ENCODE measurements at places on chromosomes 1 and 21.

- DNase-seq = no peak
Measured at GRCh38 chr1:182249201-182249676, 142.4 kb downstream of the GLUL start.

DNA sequence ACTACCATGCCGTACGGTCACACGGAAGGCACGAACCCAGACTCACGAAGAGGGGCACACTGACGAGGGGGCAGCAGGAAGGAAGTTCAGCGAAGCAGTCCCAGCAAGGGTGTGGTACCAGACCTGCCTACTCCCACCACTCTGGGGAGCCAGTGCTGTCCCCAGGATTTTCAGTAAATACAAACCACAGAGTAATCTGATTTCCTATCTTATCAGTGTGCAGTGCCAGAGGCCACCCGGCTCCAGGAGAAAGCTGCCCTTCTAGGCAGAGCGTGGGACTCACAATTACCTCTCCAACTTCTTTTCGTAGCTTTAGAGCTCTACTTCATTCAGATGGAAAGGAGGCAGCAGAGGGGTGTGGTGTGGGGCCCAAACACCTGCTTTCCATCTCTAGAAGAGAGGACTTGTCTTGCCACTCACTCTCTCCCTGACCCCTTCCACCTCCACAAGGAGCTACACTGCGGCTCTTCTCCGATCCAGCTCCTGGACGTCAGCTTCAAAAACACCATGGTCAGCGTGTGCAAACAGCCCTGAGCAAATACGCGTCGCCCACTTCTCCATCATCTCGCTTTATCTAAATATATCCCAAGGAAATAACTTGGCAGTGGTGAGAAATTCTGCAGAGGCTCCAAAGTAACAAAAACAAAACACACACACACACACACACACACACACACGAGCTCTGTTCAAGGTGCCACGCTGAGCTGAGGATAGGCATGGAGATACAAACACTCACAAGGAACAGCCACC, 98.5 kb downstream of the MRPL37 start:
- no peak for DNase-seq

DNA sequence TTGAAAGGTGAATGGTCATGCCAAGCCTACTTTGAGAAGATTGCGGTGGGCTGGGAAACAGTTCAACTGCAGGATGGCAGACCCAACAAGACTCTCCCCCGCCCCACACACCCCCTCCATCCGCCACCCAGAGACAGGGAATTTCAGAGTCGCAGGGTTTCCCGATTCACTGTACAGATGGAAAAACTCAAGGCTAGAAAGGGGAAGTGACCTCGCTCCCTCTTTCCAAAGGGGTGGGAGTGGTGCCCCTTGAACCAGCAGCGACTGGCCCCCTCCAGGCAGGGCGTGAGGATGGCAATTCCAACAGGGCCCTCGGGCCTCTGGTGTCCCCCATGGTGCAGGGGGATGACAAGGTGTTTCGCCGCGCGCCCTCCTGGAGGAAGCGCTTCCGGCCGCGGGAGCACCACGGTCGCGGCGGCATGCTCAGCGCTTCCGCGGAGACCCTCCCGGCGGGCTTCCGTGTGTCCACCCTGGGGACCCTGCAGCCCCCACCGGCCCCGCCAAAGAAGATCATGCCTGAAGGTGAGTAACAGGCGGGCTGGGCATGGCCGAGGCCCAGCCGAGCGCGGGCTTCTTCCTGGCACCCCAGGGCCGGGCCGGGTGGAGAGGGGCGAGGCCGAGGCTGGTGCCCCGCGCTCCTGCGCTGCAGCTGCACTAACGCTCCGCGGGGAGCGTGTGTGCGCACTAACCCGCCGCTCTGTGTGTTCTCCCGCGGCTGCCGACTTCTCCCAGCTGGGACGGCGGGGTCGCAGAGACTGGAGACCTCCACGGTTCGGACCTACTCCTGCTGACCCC, 10.4 kb downstream of the MYOG start:
- no peak for DNase-seq

DNA sequence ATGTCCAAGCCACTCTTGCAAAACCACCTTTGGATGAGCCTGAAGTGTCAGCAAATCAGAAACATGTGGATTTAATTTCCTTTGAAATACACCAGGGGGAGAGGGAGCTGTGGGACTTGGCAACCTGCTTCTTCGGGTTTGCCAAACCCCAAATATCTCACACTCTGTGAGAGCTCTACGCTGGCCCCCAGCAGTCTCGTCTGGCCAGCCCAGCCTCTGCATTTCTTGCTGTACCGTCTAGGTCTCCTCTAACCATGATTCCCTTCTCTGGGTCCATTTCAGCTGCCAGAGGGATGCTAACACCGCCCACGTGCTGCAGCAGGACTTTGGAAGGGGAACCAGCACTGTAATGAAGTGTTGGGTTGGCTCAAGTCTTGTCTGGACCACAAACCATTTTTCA, 114.6 kb downstream of the MRPS6 start:
- DNase-seq = peak; percentile 67

GRCh38 chr1:67342076-67342890, 34.6 kb downstream of the IL12RB2 start:
- no peak for DNase-seq

- peak; percentile 20 for DNase-seq
Measured at GRCh38 chr1:43526002-43526401, 4.7 kb upstream of the PTPRF start.

- DNase-seq = no peak
Measured at GRCh38 chr1:113972954-113973353, 6.3 kb upstream of the OLFML3 start.

- DNase-seq = no peak
Measured at GRCh38 chr1:53122961-53123413, 19.5 kb downstream of the SLC1A7 start.

- no peak for DNase-seq
Measured at GRCh38 chr1:210777914-210778313, 356.0 kb downstream of the KCNH1 start.
